ENCODE measurements at places on chromosomes 6 and 20.

DNA sequence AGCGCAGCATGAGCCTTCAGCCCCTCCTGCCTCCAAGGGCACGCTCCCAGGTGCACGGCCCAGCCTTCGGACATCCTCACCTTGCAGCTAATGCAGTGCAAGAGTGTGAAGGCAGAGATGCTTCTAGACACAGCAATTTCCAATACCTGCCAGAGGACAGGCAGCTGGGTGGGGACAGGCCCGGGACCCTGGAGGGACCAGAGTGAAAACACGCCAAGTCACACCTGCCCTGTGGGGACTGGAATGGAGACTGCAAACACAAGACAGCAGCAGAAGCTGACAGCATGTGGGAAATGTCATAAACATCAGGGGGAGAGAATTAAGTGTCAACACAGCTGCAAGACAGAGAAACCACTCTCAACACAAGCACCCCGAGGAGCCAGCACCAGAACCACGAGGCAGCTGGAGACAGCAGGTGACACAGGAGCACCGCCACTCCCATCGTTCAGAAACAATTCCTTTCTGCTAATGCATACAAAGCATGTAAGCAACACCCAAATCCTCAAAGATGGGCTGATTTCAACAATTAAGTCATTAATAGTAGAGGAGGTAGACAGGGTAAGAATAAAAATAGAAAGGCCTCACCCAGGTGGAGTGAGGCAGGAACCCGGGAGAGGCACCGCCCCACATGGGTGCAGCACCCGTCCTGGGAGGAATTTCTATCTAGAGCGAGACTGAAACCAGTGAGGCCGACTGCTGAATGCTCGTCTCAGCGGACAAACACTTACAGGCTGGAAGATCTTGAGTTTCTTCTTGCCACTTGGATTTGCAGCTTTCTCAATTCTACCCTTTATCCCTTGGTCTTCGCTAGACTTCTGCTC is 17.1 kb downstream of the DIDO1 start:
- peak; percentile 70 for DNase-seq

GRCh38 chr6:92586236-92586977 is 833.0 kb downstream of the EPHA7 start:
- no peak for DNase-seq

GRCh38 chr6:46466570-46466969 is 24.7 kb downstream of the RCAN2 start:
- DNase-seq, result no peak

GRCh38 chr20:63828951-63829350 is 2.1 kb downstream of the ZBTB46 start:
- no peak for DNase-seq

DNA sequence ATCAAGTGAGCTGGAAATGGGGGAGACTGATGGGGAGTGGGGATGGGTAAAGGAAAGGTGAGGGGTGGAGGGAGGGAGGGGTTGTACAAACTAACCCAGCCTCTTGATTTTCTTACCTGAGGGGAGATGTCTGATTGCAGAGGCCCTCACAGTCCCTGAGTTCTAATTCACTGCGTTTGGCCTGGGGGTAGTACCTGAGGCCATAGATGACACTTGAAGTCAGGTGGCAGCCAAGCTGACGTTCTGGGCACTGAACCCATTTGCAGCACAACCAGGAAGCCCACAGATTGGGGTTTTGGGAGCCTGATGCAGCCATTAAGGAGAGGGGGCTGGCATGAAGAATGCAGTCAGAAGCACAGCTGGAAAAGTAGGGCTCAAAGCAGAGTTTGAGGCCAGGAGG is 153.8 kb upstream of the DTNBP1 start:
- DNase-seq, result no peak

GRCh38 chr6:125793863-125794262 is 3.1 kb downstream of the NCOA7 start:
- no peak for DNase-seq

- peak; percentile 40 for DNase-seq
Observed at GRCh38 chr6:82906489-82906888, 159.2 kb downstream of the UBE3D start.

GRCh38 chr20:36093025-36093803 is 61.3 kb upstream of the EPB41L1 start:
- DNase-seq, result peak; percentile 84

All from DMS53 (cell line).